Activated CD4-positive, alpha-beta T cell treated with anti-CD3 and anti-CD28 coated beads, Interleukin-2, Interleukin-4, amounts not matched to agents 100 ng/mL and 50 ng/mL, durations not matched to agents 16 hours and 8 hours (primary cell): ENCODE measurements at places on chromosomes 2 and 18.

- no peak for DNase-seq
Measured at GRCh38 chr2:128362176-128362888, 43.7 kb upstream of the HS6ST1 start.

DNA sequence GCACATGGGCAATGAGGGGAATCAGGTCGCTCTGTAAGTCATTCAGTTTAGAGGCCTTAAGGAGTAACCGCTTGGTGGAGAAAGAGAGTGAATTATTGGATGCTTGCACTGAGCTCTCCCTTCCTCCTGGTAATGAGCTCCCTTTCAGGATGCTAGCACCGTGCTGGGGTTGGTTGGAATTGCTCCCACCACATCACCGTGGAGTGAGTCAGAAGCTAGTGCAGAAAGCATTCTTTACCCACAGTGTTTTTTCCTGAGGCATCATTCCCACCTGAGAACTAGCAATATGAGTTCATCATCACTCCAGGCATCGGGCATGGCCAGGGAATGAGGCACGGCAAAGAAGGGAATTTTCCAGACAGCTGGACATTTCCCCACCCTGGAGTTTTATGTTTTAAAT, 57.6 kb downstream of the ITGB6 start:
- no peak for DNase-seq

GRCh38 chr2:50102383-50102782, 929.5 kb downstream of the NRXN1 start:
- DNase-seq, result no peak

- no peak for DNase-seq
Measured at GRCh38 chr2:110979471-110980338, 141.0 kb upstream of the BCL2L11 start.

DNA sequence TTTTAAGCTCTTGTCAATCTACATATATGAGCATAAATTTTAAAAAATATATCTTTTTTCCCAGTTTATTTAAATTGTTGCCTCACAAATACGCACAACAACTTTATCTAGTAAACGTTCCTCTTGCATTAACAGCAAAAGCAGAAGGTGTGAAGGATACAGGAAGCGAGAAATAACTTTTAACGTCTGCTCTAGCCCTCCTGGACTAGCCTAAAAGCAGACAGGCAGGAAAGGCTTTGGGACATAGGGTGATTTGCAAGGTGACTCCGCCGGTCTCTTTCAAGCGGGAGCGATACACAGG, 434 bp upstream of the DUSP19 start:
- DNase-seq, result no peak

DNA sequence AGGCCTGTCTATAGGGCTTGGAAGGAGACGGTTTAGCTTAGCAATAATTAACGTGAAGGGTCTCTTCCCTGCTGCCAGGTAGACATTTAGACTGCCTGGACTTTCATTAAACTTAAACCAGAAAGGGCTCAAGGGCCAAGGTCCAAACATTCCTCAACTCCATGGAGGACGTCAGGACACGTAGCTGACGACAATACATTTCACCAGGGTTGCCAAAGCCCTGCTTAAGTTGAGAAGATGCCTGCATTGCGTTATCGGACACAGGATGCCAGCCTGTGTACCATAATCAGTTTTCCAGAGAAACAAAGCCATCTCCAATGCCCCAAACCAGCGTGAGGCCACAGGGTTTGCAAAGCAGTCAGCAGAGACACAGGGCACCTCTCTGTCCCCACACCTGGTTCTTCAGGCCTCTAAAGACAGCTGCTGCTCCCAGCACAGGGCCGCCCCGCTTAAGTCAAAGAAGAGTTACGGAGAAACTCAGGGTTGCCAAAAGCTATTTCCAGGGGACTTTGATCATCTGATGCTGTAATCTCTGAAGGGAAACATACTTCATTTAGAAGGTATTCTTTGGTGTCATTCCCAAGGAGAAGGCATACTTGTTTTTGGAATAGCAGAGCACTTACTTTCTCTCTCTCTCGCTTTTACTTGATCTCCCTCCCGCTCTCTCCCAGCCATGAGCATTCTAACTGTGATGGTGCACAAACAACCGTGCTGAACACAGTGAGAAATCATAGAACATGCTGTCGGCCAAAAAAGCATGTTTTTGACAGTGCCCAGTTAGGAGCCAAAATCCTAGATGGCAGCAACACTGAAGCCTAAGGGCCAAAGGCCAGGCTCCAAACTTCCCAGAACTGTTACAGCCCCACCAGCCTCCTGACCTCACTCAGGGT, 46.0 kb downstream of the TTC32 start:
- no peak for DNase-seq

DNA sequence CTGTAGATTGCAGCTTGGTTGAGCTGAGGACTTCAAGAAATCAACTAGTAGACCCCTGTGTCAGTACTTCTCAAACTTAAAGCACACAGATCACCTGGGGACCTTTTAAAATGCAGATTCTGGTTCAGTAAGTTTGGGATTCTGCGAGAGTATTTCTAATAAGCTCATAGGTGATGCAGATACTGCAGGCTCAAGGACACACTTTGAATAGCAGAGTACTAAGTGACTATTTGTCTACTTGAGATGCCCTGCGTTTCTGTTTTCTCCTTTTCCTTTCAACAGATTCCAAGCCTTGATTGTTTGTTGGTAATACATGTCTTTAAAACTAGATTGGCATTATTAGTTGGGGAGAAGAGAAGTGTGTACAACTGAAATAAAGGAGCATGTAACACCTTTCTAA, 6.7 kb downstream of the MIB1 start:
- DNase-seq, result no peak

GRCh38 chr2:174827371-174828369, 63.4 kb upstream of the CHRNA1 start:
- no peak for DNase-seq

- no peak for DNase-seq
Measured at GRCh38 chr2:108184419-108184818, 55.3 kb upstream of the SULT1C3 start.

- no peak for DNase-seq
Measured at GRCh38 chr2:160165996-160166395, 34.1 kb downstream of the ITGB6 start.

DNA sequence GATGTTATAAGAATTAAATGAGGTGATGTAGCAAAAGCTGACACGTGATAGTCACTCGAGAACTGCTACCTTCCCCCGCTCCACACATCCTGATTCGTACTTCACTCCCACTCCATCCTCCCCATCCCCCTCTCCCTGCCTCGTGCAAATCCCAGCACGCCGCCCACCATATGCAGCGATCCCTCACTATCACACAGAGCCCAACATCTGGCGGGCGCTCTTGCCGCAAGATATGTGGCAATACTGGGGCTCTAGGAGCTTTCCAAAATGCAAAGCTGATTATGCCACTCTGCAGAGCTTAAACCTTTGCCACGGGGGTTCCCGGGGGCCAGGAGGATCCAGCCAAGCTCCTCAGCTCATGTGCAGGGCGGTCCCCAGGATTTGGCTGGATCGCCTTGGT, 37.4 kb downstream of the DNMT3A start:
- no peak for DNase-seq

GRCh38 chr2:107811411-107811810, 15.3 kb upstream of the RGPD4 start:
- DNase-seq, result no peak

- peak; percentile 87 for DNase-seq
Measured at GRCh38 chr2:120287183-120288015, 34.7 kb downstream of the RALB start.

GRCh38 chr2:17326717-17327116, 191.5 kb downstream of the RAD51AP2 start:
- DNase-seq, result no peak

DNA sequence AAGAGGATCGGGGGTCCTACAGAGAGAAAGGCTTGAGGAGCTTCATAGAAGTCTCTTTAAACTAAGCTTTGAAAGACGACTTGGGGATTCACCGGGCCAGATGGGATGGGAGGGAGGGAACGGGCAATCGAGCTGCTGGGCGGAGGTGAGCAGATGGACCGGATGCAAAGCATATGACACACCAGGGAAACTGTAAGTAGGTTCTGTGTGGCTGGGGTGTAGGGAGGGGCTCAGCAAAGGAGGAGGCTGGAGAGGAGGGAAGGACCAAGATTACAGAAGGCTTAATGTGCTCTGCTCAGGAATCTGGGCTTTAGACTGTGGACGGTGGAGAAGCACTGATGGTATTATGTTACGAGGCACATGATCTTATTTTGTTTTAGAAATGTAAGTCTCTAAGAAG, 131.5 kb downstream of the MAIP1 start:
- no peak for DNase-seq

DNA sequence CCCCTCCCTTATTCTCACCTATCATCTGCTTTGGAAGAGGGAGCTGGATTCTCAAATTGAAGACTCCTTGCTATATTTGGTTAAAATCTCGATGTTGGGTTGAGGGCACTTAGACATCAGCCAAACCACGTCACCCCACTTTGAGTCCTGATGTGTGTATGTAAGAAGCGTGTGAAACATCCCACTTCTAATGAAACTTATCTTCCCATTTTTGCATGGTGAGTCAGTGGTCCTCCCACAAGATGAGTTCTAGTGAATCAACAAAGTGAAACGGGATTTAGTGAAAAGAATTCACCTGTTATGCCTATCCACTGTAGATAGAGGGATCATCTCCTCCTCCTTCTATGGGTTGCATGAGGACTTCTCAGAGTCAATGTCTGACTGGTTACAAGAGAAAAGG, 51.4 kb upstream of the SPRED2 start:
- DNase-seq, result no peak
